ENCODE measurements at places on chromosomes 7 and 10. TPM values are rescaled to one million over a fixed set of nuclear protein-coding genes. Genes with fewer than 3 reads are reported as not detected.
A peak's percentile ranks its signal among the peaks of the same experiment; 100 is the strongest.

DNA sequence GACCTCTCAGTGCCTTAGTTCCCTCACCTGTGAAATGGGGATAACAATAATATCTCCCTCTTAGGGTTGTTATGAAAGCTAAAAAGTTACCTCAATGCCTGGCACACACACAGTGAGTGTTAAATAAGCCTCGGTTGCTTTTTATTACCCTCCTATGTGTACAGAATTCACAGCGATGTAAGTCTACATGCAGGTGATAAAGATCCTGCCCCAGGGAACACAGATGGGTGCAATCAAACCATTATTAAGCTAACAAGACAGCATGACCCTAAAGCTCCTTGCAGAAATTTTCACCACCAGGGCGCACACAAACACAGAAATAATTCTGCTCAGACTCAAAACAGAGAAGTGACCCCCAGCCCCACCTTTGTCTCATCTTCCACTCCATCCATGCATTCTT lies 261.9 kb downstream of the SNX10 start:
- DNase-seq, result no peak

- no peak for DNase-seq
Measured at GRCh38 chr7:42736931-42737330, 174.9 kb downstream of the C7orf25 start.

Gene AKR1C8
- not detected for total RNA-seq

Gene NODAL
- not detected for total RNA-seq

DNA sequence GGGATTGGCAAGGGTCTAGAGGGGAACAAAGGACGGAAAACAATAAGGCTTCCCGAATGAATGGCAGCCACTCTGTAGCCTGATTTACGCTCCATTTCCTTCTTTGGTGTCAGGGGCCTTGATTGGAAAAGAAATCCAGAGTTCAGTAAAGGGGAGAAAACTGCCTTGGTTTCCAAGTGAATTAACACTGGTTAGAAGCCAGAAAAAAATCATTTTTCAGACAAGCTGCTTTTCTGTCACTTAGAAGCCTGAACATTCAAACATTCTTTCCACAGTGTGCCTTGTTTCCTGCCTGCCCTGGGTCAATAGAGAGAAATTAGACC lies 283 bp upstream of the TRDMT1 start:
- DNase-seq, result no peak

DNA sequence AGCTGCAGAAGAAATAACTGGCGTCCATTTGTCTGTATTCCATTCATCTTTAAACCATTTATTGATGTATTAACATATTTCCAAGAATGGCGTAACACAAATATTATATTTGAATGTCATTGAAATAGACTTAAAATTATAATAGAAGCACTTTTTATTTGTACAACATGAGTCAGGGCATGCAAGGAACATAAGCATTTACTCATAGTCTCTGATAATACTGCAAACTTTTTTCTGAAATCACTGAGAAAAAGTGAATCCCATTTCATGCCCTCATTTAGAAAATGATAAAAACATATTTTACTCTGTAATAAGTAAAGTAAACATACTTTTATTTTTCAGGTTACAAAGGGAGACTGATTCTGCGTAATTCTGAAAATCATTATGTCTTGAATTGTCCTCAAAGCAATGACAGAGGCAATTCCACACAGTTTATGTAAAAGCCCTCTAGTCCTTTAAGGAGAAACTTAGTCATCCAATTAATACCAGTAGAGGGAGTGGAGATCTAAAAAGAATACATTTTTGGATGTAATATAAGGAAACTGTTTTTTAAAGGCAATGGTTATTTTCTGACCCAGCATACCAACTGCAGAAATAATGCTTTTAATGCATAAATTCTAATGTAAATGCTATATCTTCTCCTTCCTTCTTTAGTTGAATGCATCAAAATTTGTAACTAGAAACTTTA lies 58.1 kb downstream of the AGMO start:
- no peak for DNase-seq

DNA sequence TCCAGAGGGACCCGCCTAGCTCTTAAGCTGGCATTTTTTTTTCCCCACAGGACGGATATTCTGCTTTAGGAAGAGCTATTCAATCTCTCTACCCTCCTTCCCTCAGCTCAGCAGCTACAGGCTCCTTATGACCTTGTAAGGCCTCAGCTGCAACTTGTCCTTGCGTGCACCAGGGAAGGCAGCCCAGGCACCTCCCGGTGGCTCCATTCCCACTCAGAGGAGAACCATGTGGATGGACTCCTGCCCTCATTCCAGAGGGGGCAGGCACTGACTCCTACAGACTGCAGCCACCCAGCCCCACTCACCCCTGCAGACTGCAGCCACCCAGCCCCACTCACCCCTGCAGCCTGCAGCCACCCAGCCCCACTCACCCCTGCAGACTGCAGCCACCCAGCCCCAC lies 73.7 kb downstream of the ITIH5 start:
- DNase-seq, result no peak

- DNase-seq, result no peak
Measured at GRCh38 chr7:20268824-20269223, 51.6 kb upstream of the MACC1 start.

Gene IGFBP1
- total RNA-seq, result not detected

DNA sequence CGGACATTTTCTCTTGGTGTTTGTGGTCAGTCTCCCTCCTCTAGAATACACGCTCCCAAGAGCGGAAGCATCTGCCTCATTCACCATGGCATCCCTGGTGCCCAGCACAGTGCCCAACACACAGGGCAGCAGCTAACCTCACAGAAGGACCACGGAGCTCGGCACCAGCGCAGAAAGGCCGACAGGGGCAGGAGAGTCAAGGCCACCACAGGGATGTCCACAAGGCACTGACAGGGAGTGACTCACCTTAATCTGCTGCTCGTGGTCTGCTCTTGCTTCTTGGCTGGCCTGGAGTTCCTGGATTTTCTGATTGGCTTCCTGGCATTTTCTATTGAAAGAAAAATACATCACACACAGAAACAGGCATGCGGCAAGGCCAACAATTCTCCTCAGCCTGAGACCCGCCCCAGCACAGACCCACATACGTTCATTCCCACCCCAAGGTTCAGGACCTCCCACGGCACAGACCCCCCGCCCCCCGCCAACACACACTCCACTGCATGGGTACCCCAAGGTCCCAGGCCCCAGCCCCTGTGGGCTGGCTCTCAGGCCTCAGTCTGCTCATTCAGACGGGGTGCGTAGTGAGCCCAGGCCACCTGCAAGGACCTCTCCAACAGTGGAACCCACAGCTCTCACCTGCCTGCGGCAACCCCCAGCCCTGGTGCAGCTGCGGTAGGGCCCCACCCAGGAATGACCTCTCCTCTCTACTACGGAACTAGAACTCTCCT lies 14.9 kb downstream of the MAD1L1 start:
- DNase-seq, result no peak

DNA sequence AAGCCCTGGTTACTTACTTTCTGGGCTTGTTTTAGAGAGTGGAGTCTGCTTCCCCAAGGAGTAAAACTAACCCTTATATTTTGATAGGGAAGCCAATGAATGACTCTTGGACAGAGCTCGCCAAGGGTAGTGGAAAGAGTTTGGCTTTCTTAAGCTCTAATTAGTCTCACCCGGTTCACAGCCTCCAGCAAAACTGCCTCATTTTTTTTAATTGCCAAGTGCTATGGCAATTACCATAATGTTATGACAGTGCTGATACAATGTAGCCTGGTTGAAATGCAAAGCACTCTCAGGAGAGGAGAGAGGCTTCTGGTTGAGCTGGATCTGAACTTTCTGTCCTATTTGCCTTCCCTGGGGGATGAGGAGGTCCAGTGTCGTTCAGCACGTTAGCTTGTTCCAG lies 376.1 kb upstream of the CHRM2 start:
- DNase-seq, result no peak

GRCh38 chr7:129010075-129010474 lies 44.8 kb downstream of the TNPO3 start:
- no peak for DNase-seq

DNA sequence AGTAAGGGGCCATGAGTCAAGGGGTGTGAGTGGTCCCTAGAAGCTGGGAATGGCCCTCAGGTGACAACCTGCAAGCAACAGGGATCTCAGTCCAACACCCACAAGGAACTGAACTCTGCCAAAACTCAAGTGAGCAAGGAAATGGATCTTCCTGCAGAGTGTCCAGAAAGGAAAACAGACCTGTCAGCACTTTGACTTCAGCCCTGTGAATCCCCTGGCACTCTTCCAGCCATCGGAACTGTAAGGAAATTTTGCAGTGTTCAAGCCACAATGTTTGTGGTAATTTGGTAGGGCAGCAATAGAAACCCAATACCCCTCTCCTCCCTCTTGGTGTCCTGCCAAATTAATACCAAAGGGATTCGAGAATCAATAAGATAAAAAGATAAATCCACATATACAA lies 6.9 kb downstream of the LYZL1 start:
- DNase-seq, result no peak

Gene WNT2
- not detected for total RNA-seq

DNA sequence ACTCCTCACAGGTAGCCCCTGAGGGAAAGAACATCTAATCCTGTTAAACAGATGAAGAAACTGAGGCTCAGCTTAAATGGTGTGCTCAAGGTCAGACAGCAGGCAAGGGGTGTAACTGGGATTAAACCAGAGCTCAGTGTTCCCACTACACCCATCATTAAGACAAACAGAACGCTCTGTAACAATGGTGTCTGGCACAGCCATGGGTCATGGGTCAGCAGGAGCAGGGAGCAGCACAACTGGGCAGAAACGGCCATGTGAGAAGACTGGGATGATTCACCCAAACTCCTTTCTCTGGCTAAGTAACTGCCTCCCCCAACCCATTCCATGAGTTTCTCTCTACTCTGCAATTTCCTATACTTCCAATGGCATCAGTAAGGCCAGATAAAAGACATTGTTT lies 85.5 kb upstream of the PDE1C start:
- DNase-seq, result no peak

- peak; percentile 38 for DNase-seq
Measured at GRCh38 chr7:47252675-47253074, 329.2 kb downstream of the TNS3 start.

DNA sequence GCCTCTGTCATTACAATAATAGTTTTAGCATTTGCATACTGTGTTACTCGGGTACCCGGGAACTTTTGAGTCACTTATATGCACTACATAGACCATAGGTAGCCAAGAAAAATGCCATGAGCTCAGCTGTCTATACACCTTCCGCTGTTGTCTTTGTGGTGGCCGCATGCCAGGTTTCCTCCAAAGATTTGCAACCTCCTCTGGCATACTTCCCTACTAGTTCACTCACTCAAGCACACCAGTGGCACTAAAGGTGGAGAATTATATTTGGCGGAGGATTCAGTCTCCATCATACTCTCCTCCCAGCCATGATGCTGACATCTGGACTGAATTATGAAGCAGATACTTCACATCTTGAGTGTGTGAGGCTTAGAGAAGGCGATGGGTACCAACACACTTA lies 35.6 kb upstream of the GRB10 start:
- DNase-seq, result no peak

Gene SFTPD
- total RNA-seq, result 0.59 TPM

Gene DYNC1I1
- total RNA-seq, result not detected

DNA sequence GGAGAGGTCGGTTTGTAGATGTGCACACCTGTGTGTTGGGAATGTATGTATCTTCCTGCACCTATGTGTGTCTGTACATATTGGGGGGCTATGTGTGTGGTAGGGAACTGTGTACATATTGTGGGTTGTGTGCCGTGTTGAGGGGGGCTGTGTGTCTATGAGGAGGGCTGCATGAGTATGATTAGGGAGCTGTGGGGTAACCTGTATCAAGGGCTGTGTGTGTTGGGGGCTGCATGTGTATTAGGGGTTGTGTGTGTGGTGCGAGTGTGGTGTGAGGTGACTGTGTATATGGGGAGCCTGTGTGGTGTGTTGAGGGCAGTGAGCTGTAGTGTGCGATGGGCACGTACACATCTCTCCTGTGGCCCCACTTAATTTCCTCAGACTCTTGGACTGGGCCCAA lies 22.2 kb upstream of the PAX2 start:
- DNase-seq, result no peak

- no peak for DNase-seq
Measured at GRCh38 chr7:1675673-1676549, 5.8 kb downstream of the ELFN1 start.

Gene TACC2
- total RNA-seq, result not detected

DNA sequence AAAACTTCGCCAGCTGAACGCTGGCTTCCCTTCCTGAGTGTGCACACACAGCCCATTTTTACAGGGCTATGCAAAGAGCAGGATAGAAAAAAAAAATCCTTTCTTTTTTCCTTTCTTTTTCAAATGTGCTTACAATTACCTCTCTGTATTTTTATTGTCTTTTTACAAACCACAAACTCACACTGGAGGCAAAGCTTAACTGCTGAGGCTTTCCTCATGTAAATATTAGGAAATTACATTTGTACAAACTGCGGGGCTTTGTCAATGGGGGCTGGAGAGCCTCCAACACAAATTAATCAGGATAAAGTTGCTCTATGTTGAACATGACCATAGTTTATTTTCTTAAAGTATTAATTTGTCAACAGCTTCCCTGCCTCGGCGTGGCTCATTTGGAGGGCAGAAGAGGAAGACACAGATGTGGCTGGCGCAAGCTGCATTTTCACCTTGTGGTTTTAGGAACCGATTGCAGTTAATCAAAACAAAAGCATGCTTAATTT lies 411.7 kb upstream of the MKI67 start:
- DNase-seq, result no peak

DNA sequence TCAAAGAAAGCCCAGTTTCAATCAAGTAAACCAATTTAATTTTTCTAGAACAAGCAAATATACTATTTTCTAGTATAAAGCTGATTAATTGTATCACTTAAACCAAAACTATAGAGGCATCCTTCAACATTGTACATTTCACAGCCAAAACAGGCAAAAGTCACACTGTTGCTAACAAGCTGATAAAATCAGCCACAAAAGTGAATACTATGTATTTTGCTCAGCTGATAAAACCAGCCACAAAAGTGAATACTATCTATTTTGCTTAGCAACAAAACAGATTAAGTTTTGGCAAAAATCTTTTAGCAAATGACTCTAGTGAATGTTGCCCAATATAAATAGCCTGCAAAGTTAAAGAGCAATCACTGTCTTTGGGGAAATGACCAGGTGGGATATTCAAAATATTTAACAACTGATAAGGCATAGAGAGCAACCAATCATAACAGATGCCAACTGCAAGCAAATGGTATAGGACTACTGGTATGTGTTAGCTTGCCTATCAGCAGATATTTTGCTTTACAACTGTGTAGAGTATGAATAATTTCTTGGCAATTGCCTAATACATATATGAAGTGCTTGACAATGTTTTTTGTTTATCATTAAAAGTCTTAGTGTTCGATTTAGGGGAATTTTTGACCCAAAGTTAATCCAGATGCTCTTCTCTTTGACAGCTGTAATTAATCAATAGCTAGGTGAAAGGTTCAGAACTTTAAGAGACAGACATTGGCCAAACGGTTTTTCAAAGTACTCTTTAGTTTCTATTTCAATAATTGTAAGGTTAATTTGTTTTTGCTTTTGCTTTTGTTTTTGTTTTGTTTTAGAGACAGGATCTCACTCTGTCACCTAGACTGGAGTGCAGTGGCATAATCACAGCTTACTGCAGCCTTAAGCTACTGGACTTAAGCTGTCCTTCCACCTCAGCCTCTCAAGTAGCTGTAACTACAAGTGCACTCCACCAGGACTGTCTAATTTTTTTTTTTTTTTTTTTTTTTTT lies 44.4 kb upstream of the SP4 start:
- no peak for DNase-seq

Gene HMX3
- total RNA-seq, result not detected

GRCh38 chr10:130746311-130746710 lies 565.2 kb downstream of the TCERG1L start:
- no peak for DNase-seq

Gene CPA4
- not detected for total RNA-seq
